Daoy (cell line): ENCODE measurements at places on chromosomes 12 and 14. TPM values are rescaled to one million over a fixed set of nuclear protein-coding genes. Genes with fewer than 3 reads are reported as not detected.

- DNase-seq, result no peak
Measured at GRCh38 chr12:110563702-110564470, 19.2 kb downstream of the PPTC7 start.

GRCh38 chr12:110373425-110373824, 30.1 kb downstream of the ANAPC7 start:
- DNase-seq, result no peak

- no peak for DNase-seq
Measured at GRCh38 chr12:98149691-98150210, 365.6 kb upstream of the TMPO start.

- no peak for DNase-seq
Measured at GRCh38 chr12:122035292-122035691, 13.6 kb downstream of the BCL7A start.

DNA sequence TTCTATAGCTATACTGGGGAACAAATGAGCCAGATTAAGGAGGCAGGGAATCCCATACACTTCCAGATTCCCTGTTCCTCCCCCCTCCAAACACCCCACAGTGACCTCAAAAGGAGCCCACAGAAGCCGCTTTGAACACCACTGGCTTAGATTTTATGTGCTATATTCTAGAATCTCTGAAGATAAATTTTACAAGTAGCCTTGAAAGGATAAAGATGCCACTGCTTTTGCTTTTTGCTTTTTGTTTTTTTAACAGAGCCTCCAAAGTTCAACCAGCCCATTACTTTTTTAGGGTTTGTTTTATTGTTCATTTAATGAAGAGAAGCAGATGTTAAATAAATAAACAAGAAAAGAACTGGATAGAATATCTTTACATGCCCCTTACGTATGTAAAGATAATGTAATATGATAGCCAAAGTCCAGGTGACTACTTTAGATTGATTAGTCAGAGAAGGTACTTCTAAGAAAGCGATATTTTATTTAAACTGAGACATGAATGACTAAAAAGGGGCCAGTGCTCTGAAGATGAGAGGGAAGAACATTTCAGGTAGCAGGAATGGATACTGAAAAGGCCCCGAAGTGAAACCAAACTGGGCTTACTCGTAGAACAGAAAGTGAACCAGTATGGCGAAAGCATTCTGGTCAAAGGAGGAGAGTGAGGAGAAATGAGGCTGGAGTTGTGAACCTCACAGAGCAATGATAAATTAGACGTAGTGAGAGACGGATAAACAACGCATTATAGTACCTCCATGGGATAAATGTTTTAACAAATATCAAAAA, 44.6 kb downstream of the DUSP6 start:
- DNase-seq, result no peak

GRCh38 chr14:61104358-61104757, 123.3 kb downstream of the SLC38A6 start:
- DNase-seq, result no peak

- DNase-seq, result no peak
Measured at GRCh38 chr14:39681782-39682399, 249.7 kb upstream of the FBXO33 start.

GRCh38 chr12:22899184-22899583, 274.2 kb downstream of the ETNK1 start:
- no peak for DNase-seq

DNA sequence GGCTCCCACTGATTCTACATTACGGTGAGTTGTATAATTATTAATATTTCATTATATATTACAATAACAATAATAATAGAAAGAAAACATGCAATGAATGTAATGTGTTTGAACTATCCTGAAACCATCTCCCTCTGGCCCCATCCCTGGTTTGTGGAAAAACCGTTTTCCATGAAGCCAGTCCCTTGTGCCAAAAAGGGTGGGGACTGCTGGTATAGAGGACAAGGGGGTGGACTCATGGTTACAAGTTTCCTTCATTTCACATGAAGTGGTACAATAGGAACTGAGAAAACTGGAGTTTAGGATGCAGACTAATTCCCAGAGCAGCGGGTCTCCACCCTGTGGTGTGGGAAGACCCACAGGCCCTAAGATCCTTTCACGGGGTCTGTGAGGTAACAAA, 3.0 kb upstream of the C1RL start:
- no peak for DNase-seq

DNA sequence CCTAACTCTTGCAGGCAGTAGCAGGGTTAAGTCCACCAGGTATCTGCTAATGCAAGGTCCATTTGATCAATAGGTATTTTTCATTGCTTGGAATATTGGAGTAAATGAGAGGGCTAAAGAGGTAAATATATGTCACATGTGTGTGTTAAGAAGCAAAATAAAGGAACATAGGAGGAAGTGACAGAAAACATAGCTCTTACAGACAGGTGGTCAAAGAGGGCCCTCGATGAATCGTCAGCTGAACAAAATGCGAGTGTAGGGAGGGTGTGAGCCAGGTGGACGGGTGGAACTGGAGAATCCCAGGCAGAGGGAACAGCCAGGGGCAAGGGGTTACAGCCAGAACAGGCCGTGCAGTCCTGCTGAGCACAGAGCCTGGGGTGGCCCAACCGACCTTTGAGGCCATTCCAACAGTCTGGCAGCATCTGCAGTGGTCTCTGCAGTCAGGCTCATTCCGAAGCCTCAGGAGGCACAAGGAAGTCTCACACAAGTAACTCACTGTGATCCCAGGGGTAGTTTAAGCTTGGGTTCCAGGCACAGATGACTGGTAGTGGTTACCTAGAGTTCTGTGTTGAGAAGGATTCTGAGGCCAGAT, 43.2 kb downstream of the CCDC88C start:
- DNase-seq, result no peak

DNA sequence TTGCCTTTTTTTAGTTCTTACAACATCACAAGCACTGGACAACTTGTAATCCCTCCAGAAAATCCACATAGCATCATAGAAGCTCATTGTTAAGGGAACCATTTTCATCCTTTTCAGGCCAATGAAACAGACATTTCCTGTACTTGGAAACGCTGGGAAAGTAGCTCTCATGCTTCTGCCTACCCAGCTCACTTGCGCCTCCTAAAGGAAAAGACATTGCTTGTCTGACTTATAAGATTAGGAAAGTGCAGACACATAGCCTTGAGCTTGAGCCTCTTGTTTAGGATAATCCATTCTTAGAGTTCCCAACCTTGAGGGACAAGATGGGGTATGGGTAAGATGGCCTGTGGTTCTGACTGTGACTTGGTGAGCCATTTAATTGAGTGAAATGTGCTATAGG, 589.5 kb downstream of the NOVA1 start:
- no peak for DNase-seq

DNA sequence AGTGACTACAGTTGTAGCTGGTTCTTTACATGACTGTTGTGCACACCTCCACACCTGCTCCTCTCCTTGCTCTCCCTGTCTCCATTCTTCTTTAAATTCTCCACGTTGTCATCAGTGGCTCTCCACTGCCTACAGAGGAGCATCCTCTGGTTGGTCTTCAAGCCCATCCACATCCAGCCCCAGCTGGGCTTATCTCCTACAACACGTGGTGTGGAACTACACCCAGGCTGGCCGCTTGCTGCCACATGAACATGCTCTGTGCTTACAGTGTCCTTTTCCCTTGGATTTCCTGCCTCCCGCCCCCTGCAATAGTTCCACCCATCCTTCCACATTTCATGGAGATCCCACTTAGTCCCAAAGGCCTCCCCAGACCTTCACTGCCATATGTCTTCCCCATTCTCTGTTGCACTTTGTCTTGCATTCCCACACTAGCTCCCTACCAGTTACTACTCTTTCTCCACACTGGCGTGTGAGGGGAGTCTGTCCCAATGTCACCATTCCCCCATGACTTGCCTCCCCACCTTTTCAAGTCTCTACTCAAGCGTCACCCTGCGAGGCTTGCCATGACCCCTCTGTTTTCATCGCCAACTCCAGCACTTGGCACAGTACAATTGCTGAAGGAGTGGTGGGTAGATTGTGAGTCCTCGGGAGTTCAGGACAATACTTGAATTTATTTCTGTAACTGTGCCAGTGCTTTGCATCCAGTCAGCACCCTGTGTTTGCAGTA, 9.8 kb upstream of the MCRS1 start:
- DNase-seq, result no peak

GRCh38 chr14:68492381-68493151, 300.3 kb downstream of the ZFP36L1 start:
- DNase-seq, result no peak

GRCh38 chr12:27261866-27262265, 17.8 kb downstream of the STK38L start:
- DNase-seq, result no peak

DNA sequence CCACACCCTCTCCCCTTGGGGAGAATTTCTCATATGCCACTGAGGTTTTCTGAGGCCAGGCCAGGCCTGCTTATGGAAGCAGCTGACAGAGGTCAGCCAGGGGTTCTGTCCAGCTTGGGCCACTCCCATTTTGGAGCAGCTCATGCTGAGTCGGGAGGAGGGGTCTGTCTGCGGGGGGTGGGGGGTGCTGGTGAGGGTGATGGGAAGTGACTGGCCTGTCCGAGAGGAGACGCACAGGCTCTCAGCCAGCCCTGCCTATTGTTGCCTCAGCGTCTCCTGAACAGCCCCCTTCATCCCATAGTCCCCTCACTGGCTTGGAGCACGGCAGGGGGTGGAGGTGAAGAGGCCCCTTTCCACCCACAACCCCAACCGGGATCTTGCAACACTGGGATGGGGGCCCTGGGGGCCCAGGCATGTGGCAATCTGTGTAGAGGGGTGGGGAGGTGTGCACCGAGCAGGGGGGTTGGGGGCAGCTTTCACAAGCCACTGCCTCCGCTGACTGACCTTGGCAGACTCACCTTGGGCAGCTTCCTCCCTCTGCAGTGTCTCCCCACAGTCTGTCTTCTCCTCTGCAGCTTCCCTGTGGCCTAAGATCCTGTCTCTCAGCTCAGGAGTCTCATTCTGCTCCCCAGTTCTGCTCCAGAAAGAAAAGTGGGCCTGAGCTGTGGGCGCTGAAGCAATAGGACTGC, 5.5 kb downstream of the CEBPE start:
- no peak for DNase-seq

GRCh38 chr12:106941481-106942156, 14.1 kb upstream of the TMEM263 start:
- no peak for DNase-seq

DNA sequence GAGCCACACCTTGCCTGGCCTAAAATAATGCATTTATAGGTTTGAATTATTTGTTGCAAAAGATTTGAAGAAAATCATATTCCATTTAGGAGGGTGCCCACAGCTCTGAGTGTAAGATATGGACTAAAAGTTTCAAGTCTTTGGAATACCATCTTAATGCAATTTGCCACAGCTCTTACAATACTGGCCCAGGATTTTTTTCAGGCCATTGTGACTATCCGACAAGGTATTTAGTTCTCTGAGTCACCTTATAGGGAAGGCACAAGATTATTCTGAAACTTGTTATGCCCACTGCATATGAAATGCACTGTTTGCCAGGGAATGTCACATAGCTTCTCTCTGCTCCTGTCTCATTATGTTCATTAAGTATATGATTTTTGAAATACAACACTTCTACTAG, 29.6 kb upstream of the SLC6A13 start:
- no peak for DNase-seq

DNA sequence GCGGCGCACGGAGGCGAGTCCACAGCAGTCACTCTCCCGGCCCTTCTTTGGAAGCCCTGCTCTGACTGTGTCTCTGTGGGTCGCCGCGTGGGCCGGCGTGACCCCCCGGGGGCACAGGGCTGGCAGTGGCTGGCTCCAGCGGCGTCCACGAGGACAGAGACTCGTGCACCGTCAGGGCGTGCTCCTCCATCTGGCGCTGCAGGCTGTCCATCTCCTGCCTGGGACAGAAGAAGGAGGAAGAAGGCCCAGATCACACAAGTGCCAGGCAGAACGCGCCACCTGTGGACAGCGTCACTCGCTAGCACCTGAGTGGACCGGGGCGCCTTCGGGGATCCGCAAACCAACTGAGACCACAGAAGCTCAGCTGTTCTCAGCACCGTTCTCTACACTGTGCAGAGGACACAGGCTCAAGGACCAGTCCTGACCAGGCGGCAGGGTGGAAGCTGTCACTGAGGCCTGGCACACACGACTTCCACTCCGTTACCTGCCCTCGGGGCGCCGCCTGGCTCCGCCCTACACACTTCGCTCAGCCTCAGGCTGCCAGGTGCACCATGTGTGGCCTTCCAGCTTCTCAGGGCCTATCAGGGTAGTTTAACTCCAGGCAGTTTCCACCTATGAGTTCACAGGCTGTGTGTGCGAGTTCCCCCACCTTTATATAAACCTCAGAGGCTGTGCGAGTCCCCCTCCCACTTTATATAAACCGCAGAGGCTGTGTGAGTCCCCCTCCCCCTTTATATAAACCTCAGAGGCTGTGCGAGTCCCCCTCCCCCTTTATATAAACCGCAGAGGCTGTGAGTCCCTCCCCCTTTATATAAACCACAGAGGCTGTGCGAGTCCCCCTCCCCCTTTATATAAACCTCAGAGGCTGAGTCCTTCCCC, 11.7 kb upstream of the ANKLE2 start:
- DNase-seq, result no peak

DNA sequence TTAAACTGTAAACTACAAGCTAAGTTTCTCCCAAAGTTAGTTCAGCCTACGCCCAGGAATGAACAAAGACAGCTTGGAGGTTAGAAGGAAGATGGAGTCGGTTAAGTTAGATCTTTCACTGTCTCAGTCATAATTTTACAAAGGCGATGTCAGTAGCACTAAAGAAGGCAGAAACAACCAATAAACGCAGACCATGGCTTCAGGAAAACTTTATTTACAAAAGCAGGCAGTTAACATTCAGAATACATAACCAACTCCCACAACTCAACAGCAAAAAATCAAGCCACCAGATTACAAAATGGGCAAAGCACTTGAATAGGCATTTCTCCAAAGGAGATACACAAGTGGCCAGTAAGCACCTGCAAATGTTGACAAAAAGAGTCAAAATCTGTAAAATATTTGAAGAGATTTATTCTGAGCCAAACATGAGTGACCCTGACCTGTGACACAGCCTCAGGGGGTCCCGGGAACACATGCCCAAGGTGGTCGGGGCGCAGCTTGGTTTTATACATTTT, 8.8 kb upstream of the ULK1 start:
- DNase-seq, result no peak

GRCh38 chr14:49939884-49940510, 47.1 kb downstream of the ARF6 start:
- DNase-seq, result no peak

DNA sequence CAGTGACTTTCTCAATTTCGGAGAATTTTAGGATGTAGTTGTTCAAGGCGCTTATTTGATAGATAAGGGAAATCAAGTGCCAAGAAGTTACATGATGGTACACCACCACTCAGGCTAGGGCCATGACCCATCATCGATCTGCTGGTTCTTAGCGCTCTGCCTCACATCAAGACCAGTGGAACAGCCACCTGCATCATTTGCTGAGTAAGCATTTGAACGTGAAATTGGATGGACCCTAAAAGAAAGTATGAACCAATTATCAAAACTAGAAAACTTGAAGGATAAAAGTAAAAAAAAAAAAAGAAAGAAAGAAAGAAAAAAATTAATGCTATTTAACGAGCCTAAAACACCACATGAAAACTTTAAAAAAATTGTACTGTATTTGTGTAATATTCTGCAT, 27.5 kb upstream of the KRAS start:
- DNase-seq, result no peak

E2F7 gene
- 16.6 and 19.9 TPM in 2 replicates for total RNA-seq

REP15 gene
- total RNA-seq, result 1.8 TPM in 1 of 2 replicates, not detected in the other

DNAJC22 gene
- 2.4 and 2.7 TPM in 2 replicates for total RNA-seq

SLC6A15 gene
- 12.5 and 13.6 TPM in 2 replicates for total RNA-seq

TMEM63C gene
- 0.06 and 0.63 TPM in 2 replicates for total RNA-seq

GALC gene
- total RNA-seq, result 16.8 and 19.3 TPM in 2 replicates

CARMIL3 gene
- total RNA-seq, result under 0.01 TPM in 1 of 2 replicates, not detected in the other
